ENCODE measurements at places on chromosomes 12 and 14.
A peak's percentile ranks its signal among the peaks of the same experiment; 100 is the strongest.

- DNase-seq, result no peak
Observed at GRCh38 chr14:102991376-102991775, 66.0 kb downstream of the CDC42BPB start.

DNA sequence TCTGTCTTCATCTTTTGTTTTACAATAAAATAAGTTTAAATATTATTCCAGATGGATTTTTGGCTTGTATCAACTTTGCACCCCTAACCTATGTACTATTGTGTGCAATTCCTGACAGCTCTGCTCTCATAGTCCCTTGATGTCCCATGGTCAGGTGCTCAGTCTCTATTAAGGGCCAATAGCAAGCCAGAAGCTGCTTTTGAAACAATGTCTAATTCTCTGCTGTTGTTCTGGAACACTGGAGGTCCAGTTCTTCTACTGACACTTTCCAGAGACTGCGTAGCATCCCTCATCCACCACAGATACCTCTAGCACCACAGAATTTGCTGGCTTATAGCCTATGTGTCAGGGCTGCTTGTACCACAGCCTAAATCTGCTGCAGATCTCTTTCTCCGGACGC lies 74.6 kb downstream of the BRMS1L start:
- DNase-seq, result no peak

GRCh38 chr14:96747006-96747405 lies 50.2 kb upstream of the VRK1 start:
- no peak for DNase-seq

DNA sequence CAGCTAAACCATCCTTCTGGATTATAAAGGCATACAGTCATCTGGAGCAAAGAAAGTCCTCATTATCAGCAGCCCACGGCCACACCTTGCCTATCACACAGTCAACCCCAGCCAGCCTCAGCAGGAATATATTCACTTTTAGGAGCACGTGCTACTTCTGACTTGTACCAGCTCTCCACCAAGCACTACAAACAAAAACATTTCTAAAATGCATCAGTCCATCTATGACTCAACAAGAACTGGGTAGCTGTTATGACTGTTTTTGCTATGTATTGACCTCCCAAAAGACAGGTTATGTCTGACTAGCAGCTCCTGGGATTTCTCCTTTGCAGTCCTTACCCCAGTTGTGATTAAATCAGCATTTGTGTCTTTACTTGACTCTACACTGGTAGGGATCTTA lies 31.2 kb downstream of the NUAK1 start:
- DNase-seq, result no peak

GRCh38 chr12:79127271-79127751 lies 262.7 kb downstream of the SYT1 start:
- DNase-seq, result no peak

GRCh38 chr14:96639550-96639949 lies 137.4 kb downstream of the PAPOLA start:
- no peak for DNase-seq

DNA sequence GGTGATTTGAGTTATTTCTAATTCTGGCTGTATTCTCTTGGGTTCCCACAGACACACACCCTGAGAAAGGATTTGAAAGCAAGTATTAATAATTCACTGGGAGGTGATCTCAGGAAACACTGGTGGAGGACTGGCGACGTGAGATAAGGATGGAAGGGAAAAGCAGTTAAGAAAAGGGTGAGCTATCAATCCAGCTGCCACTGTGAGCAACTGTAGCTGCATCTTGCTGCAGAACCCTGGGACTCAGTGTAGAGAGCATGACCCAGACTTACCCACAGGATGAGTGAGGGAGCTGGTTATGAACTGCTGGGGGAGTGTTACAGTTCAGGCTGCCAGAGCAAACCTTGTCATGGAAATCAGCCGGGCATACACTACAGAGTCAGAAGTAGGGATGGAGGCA lies 71.9 kb downstream of the RESF1 start:
- DNase-seq, result no peak

- no peak for DNase-seq
Observed at GRCh38 chr12:26402648-26403047, 207.3 kb downstream of the SSPN start.

DNA sequence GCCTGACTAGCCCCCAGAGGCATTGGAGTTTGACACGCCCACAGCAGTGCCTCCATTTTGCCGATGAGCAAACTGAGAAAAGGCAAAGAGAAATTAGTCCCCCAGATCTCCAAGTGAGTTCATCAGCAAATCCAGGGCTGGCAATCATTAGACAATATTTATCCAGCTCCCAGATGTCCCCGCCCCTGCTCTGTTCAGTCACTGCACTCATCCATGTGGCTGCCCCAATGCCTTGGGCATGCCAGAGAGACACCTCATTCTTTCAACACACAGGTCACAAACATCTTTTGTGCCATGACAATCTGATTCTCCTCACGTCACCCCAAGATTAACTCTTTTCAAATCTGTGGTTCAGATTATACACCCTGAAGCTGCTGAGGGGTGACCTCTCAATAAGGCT lies 43.5 kb downstream of the DPF3 start:
- DNase-seq, result no peak

- DNase-seq, result no peak
Observed at GRCh38 chr12:50401500-50402081, 906 bp downstream of the LARP4 start.

- no peak for DNase-seq
Observed at GRCh38 chr14:39229601-39230110, 4.1 kb upstream of the MIA2 start.

GRCh38 chr12:9103050-9103849 lies 12.5 kb downstream of the A2M start:
- no peak for DNase-seq

DNA sequence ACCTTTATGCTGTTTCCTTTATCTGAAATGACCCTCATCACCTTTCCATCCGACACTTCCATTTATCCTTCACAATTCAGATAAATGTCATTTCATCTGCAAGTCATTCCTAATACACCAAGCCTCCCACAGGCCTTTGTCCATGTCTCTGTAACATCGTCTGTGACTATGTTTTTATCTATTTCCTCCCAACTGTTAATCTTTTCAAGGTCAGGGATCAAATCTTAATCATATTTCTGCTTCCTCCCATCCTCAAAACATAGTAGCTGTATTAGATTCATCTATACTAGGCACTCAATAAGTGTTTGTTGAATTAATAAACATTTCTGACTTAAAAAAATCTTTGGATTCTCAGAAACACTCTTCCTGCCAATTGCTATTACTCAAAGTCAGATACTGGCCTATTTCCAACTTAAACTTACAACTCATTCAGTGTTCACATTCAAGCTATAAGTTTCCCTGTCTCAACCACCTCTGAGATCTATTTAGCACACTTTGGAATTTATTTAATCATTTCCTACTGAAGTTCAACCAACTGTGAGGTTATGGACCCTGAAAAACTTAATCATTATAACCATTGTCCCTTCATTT lies 100.2 kb upstream of the ALX1 start:
- DNase-seq, result no peak

DNA sequence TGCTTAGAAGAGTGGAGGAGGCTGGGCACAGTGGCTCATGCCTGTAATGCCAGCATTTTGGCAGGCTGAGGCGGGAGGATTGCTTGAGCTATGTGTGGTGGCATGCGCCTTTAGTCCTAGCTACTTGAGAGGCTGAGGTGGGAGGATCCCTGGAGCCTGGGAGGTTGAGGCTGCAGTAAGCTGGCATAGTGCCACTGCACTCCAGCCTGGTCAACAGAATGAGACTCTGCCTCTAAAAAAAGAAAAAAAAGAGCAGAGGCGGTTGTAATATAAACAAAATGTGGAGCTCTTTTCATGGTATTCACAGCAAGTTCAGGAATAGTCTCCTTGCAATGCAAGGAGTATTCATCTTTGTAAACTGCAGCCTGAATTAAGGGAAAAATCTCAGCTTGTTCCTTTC lies 27.2 kb downstream of the ARID2 start:
- DNase-seq, result no peak

- no peak for DNase-seq
Observed at GRCh38 chr14:38389681-38390080, 133.8 kb upstream of the CLEC14A start.

- no peak for DNase-seq
Observed at GRCh38 chr14:67567654-67568053, 32.4 kb downstream of the PIGH start.

- DNase-seq, result peak; percentile 54
Observed at GRCh38 chr14:76584271-76584702, 177.0 kb upstream of the VASH1 start.

GRCh38 chr12:113445544-113446171 lies 23.5 kb downstream of the SDSL start:
- DNase-seq, result no peak

DNA sequence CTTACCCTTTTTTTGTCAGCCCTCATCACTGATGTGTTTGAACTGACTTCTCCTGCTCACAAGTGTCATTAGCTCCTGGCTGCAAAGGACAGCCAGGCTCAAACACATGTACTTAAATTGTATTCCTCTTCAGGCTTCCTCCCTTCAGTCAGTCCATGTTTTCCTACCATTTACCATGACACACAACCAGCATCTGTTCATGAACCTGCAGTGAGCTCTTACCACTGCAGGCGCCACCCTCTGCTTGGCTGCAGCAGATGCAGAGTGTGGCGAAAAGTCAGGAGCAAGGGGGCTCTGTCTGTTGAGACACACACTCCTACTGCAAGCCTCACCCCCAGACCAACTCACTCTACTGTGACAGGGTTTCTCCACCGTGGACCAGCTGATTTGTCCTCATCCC lies 70.2 kb downstream of the TSPAN11 start:
- DNase-seq, result no peak

DNA sequence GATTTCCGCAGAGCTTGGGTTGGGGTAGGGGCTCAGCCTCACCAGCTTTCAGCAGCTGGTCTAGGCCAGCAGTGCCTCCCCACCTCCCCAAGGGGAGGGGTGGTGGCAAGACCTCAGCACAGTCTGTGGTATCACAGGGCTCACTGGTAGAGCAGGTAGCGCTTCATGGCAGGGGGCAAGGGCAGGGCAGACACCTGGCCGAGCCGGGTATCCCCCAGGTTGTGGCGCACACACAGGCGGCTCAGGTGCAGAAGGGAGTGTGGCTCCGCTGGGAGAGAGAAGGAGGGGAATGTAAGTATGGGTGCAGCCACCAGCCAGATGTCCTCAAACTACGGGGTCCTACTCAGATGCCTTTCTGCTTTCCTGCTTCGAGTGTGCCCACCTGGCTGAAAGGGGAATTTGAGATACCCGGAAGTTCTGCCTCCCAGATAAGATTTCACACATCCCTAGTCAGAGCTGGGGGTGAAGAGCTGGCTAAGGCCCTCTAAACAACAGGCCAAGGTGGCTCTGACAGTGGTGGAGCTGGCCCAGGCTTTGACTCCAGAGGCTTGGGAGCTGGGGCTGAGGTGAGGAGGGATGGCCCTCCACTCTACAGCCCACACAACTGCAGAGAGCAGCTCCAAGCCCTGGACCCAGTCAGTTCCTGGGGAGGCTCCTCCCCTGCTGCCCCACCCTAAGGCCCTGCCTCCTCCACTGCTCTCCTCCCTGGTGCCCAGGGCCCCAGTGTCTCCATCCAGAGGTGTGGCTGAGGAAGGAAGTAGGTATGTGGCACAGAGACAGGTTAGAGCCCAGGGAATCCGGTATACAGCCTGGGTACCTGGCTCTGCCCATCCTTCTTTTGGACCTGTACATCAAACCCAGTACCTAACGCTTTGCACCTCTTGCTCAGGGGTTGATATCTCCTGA lies 1.8 kb downstream of the SPSB2 start:
- no peak for DNase-seq

DNA sequence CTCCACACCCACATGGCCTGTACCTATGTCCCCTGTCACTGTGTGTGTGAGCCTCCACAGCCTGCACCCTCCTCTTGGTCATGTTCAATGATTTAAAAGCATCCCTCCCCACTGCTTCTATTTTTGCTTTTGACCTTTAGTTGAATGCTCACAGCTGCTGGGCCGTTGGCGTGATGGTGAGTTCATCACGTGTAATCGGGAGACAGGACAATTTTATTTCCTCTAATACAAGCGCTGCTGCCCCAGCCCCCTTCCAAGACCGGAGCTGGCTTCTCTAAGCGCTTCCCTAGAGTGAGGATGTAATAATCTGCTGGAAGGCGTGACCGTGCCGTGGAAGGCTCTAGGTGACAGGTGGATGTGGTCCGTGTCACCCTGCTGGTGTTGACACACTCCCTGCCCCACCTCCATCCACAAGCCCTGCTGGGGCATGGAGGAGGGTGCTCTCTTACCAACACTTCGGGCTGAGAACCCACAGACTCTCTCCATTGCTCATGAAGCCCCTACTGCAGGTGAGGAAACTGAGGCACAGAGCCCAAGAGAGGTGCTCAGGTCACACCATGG lies 25.4 kb downstream of the CCDC85C start:
- DNase-seq, result no peak

DNA sequence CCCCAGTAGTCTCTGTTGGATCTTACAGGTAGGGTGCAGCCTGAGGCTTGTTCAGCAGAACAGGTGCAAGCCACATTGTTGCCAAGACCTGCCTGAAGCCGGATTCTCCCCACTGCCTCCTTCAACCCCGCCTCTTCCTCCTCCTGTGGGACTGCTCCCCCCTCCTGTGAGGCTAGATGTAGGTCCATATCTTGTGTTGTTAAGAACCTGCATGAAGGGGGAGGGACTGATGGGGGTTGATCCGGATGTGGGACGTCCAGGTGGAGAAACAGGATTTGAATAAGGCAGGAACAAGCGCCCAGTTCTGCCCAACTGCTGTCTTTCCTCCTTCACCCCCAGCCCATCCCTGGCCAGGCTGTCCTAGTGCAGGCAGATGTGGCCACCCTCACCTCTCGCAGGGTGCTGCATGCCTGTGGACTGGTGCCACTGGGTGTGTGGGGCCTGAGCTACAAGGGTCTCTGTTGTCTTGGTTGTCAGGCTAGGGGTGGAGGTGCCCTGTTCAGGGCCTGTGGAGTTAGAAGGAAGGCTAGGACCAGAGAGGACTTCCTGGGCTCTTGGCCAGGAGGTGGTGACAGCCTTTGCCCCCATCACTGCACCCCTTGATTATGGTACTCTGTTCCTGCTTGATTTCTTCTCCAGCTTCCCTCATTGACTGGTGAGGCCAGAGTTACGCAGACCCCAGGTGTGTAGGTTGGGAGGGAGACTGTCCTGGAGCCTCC lies 1.4 kb downstream of the NR4A1 start:
- no peak for DNase-seq

- DNase-seq, result no peak
Observed at GRCh38 chr14:91879196-91879595, 11.9 kb upstream of the TC2N start.

DNA sequence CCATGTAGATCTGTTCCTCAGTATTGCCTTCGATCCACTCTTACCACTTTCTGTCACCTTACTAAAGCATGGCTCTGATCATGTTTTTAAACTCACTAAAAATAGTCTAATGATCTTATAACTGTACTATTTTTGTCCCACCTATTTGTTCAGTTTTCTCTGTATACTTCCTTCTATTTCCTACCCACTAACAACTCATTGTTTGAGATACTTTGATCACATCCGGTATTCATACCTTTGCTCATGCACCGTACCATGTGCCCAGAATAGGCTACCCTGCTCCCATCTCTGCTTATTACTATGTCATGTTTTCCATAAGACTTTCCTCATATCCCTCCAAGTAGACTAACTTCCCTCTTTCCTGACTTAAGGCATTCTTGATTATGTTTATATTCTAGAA lies 128.6 kb downstream of the MED13L start:
- no peak for DNase-seq

All from nephron progenitor cell (in vitro differentiated cells).